H1 (cell line): ENCODE measurements at places on chromosomes 6 and 20. TPM values are rescaled to one million over a fixed set of nuclear protein-coding genes. Genes with fewer than 3 reads are reported as not detected.

The SCRT2 gene
- total RNA-seq, result 0.27 and 0.34 TPM in 2 replicates

The GPR6 gene
- 0.27 and 0.37 TPM in 2 replicates for total RNA-seq

The SIRPB2 gene
- total RNA-seq, result 0.28 TPM in 1 of 2 replicates, not detected in the other

The LY6G5B gene
- total RNA-seq, result 12.1 and 12.6 TPM in 2 replicates

The AIF1 gene
- total RNA-seq, result 7.5 and 9.8 TPM in 2 replicates

The GABRR2 gene
- total RNA-seq, result not detected in 2 replicates

The OPN5 gene
- not detected in 2 replicates for total RNA-seq

- peak; percentile 43 for DNase-seq
- H3K4me3 ChIP-seq, result no peak overlapping the region
- peaks cover 4% of the 10 kb centered on the region for H3K4me1 ChIP-seq
- H3K36me3 ChIP-seq, result no peaks in the 10 kb centered on the region; the same call in 1 of the 2 replicates
These were observed 39.7 kb downstream of the AGPAT4 start for GRCh38 chr6:161233986-161234661.

- no peak overlapping the region for H3K4me3 ChIP-seq
- H3K27ac ChIP-seq, result no peak overlapping the region; the same call in 1 of the 2 replicates
- H3K36me3 ChIP-seq, result no peaks in the 10 kb centered on the region
- no peaks in the 10 kb centered on the region for H3K27me3 ChIP-seq
- DNase-seq, result no peak
- H3K4me1 ChIP-seq, result peaks cover 6% of the 10 kb centered on the region; the same call in 1 of the 2 replicates
These were observed 68.7 kb upstream of the MYL9 start for GRCh38 chr20:36472637-36473090.

- H3K27me3 ChIP-seq, result no peaks in the 10 kb centered on the region
- no peak overlapping the region for H3K4me3 ChIP-seq
- H3K4me1 ChIP-seq, result no peaks in the 10 kb centered on the region
- no peak overlapping the region for H3K27ac ChIP-seq
- DNase-seq, result no peak
These were observed 95.9 kb upstream of the EMILIN3 start for GRCh38 chr20:41462372-41463161.

DNA sequence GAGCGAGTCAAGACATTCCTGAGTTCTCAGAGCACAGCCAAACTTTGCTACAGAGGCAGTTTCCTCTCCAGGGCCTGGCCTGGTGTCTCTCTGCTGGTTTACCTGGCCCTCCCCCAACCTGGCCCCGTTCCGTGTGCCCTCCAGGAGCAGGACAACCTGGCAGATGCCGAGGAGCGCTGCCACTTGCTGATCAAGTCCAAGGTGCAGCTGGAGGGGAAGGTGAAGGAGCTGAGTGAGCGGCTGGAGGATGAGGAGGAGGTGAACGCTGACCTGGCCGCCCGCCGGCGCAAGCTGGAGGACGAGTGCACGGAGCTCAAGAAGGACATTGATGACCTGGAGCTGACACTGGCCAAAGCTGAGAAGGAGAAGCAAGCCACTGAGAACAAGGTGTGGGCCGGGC is 39.5 kb downstream of the MYH7B start:
- no peaks in the 10 kb centered on the region for H3K27me3 ChIP-seq
- H3K27ac ChIP-seq, result no peak overlapping the region
- H3K4me3 ChIP-seq, result no peak overlapping the region
- peaks cover 6% of the 10 kb centered on the region; the same call in 1 of the 2 replicates for H3K36me3 ChIP-seq
- no peaks in the 10 kb centered on the region for H3K4me1 ChIP-seq

- no peak overlapping the region for H3K4me3 ChIP-seq
- H3K4me1 ChIP-seq, result peaks cover 4% of the 10 kb centered on the region
- no peak for DNase-seq
- no peaks in the 10 kb centered on the region for H3K36me3 ChIP-seq
These were observed 19.9 kb downstream of the CAP2 start for GRCh38 chr6:17413313-17413750.

- H3K4me1 ChIP-seq, result peaks cover 7% of the 10 kb centered on the region; the same call in 1 of the 2 replicates
- no peak overlapping the region for H3K4me3 ChIP-seq
- no peaks in the 10 kb centered on the region for H3K27me3 ChIP-seq
- H3K36me3 ChIP-seq, result no peaks in the 10 kb centered on the region
- DNase-seq, result no peak
These were observed 7.7 kb downstream of the CYP21A2 start for GRCh38 chr6:32045811-32046449.

DNA sequence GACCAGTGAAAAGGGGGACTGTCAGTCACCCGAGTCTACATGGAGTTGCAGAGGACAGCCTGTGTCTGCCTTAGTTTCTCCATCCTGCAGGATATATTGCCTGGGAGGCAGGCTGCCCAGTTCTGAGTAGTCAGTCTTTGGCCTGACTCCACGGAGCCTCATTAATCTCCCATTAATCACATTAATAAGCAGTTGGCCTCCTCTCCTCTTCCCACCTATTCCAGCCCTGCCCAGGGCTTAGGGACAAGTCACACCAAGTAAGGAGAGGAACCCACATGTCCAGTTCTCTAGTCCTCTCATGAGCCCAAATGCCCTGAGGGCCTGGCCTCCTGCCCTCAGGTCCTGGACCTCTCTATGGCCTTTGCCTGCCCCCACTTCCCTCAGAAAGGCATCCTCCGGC is 1.3 kb upstream of the MUCL3 start:
- DNase-seq, result no peak
- no peaks in the 10 kb centered on the region for H3K36me3 ChIP-seq
- no peaks in the 10 kb centered on the region for H3K27me3 ChIP-seq
- H3K4me1 ChIP-seq, result peaks cover 9% of the 10 kb centered on the region
- no peak overlapping the region for H3K4me3 ChIP-seq
- no peak overlapping the region for H3K27ac ChIP-seq

DNA sequence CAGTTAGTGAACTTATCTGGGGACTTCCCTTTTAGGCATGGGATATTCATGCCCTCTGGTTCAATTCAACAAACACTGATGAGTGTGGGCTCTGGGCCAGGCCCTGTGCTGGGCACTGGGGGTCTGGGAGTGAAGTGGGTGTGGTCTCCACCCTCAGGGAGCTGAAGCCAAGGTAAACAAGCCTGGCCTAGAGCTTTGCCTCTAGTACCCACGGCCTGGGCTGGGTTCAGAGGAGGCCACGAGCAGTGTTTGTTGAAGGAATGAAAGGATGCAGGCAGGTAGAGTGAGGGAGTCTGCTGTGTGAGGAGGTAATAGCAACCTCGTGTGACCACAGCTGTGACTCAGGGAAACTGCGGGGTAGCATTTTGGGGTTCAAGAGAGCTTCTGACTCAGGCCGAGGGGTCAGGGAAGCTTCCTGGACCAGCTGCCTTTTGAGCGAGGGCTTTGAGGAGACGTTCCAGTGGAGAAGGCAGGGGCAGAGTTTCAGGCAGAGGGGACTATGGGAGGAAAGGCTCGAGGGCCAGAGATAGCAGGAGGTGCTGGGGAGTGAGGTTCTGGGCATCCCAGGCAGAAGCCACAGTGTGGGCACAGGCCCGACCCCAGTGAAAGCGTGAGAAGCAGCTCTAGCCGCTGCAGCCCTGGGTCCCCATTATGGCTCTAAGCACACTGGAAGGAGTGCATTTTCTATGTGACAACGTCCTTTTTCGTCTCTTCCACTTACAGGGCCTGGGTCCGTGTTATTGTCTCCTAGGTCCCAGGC is 5.6 kb downstream of the MYLK2 start:
- peaks cover 8% of the 10 kb centered on the region for H3K4me1 ChIP-seq
- no peak overlapping the region for H3K27ac ChIP-seq
- H3K27me3 ChIP-seq, result no peaks in the 10 kb centered on the region
- H3K36me3 ChIP-seq, result no peaks in the 10 kb centered on the region
- no peak for DNase-seq
- no peak overlapping the region for H3K4me3 ChIP-seq
